Fibroblast of the aortic adventitia (primary cell): ENCODE measurements at places on chromosomes 13 and 19. TPM values are rescaled to one million over a fixed set of nuclear protein-coding genes. Genes with fewer than 3 reads are reported as not detected.

TFPT gene
- total RNA-seq: 8.9 and 18.3 TPM in 2 replicates

HIPK4 gene
- 0.18 TPM in 1 of 2 replicates, not detected in the other for total RNA-seq

PRSS57 gene
- total RNA-seq: not detected in 2 replicates

CCL25 gene
- total RNA-seq: not detected in 2 replicates

DCLK1 gene
- total RNA-seq: 67.8 and 80.0 TPM in 2 replicates

ZNF506 gene
- total RNA-seq: 7.1 and 14.8 TPM in 2 replicates

COX7A1 gene
- 5.4 and 17.0 TPM in 2 replicates for total RNA-seq

STARD13 gene
- 7.8 and 11.0 TPM in 2 replicates for total RNA-seq

ACP7 gene
- total RNA-seq: 0.45 TPM in 1 of 2 replicates, not detected in the other

KLK4 gene
- total RNA-seq: not detected in 2 replicates

ONECUT3 gene
- total RNA-seq: not detected in 2 replicates

LACC1 gene
- 22.9 and 32.9 TPM in 2 replicates for total RNA-seq

LSM7 gene
- total RNA-seq: 108 and 130 TPM in 2 replicates

LRRC25 gene
- total RNA-seq: 0.09 TPM in 1 of 2 replicates, not detected in the other

LSR gene
- 0.54 TPM in 1 of 2 replicates, not detected in the other for total RNA-seq

ERICH6B gene
- not detected in 2 replicates for total RNA-seq

C19orf67 gene
- total RNA-seq: 0.27 TPM in 1 of 2 replicates, not detected in the other

PODNL1 gene
- 0.90 and 1.6 TPM in 2 replicates for total RNA-seq

VAV1 gene
- total RNA-seq: not detected in 2 replicates

TMEM59L gene
- 1.2 and 2.2 TPM in 2 replicates for total RNA-seq

SPINT2 gene
- 1.3 and 13.5 TPM in 2 replicates for total RNA-seq

CCDC8 gene
- total RNA-seq: 8.5 and 26.9 TPM in 2 replicates

RCBTB2 gene
- total RNA-seq: 6.3 and 7.0 TPM in 2 replicates

IRGC gene
- total RNA-seq: not detected in 2 replicates

ZNF665 gene
- total RNA-seq: 2.4 and 2.9 TPM in 2 replicates

ZNF490 gene
- total RNA-seq: 7.4 and 8.7 TPM in 2 replicates

MCF2L gene
- total RNA-seq: 2.2 and 8.0 TPM in 2 replicates

CEBPG gene
- total RNA-seq: 13.8 and 32.8 TPM in 2 replicates

PSPN gene
- 0.41 and 1.2 TPM in 2 replicates for total RNA-seq

ZNF709 gene
- total RNA-seq: 1.4 and 3.8 TPM in 2 replicates

FARSA gene
- 39.1 and 44.3 TPM in 2 replicates for total RNA-seq

ZNF560 gene
- 0.09 and 0.16 TPM in 2 replicates for total RNA-seq

KCNJ14 gene
- 0.54 and 1.3 TPM in 2 replicates for total RNA-seq

UQCR11 gene
- total RNA-seq: 28.9 and 37.6 TPM in 2 replicates

CBLC gene
- not detected in 2 replicates for total RNA-seq

ZNF799 gene
- total RNA-seq: 2.4 and 3.8 TPM in 2 replicates

PRR22 gene
- 0.09 and 1.1 TPM in 2 replicates for total RNA-seq

CRX gene
- total RNA-seq: not detected in 2 replicates

PRKCG gene
- not detected in 2 replicates for total RNA-seq

NBEA gene
- 4.6 and 6.9 TPM in 2 replicates for total RNA-seq

SLC6A16 gene
- total RNA-seq: 0.09 TPM in 1 of 2 replicates, not detected in the other

ZNF559 gene
- total RNA-seq: 18.0 and 113 TPM in 2 replicates

TNFSF9 gene
- 1.7 and 2.6 TPM in 2 replicates for total RNA-seq

GPR183 gene
- not detected in 2 replicates for total RNA-seq

PGLYRP1 gene
- not detected in 2 replicates for total RNA-seq

CYP2A7 gene
- not detected in 2 replicates for total RNA-seq

OR4F17 gene
- total RNA-seq: not detected in 2 replicates

NFKBIB gene
- total RNA-seq: 8.0 and 11.0 TPM in 2 replicates
